Mesendoderm (in vitro differentiated cells): ENCODE measurements at places on chromosomes 2 and 18.

- DNase-seq = peak; percentile 82
These were observed 58.0 kb upstream of the ITSN2 start for GRCh38 chr2:24418166-24418841.

GRCh38 chr2:188050726-188051125 lies 240.9 kb upstream of the GULP1 start:
- no peak for DNase-seq

DNA sequence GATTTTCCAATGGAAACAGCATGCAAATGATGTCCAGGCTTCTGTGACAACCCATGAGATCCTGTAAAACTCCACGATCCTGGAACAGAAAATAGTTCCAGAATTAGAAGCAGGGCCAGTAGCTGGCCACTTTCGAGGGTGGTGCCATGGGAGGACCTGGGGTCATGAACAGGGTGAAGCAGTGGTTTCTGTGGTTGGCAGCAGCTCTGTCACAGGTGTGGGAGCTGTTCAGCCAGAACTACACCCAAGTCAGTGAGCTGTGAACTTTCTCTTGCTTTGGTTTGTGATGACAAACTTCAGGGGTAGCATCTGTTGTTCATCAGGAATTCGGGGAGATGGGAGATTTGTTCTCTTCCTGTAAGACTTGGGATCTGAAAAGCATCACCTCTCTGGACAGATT lies 314.4 kb upstream of the NT5C1B start:
- DNase-seq = no peak

DNA sequence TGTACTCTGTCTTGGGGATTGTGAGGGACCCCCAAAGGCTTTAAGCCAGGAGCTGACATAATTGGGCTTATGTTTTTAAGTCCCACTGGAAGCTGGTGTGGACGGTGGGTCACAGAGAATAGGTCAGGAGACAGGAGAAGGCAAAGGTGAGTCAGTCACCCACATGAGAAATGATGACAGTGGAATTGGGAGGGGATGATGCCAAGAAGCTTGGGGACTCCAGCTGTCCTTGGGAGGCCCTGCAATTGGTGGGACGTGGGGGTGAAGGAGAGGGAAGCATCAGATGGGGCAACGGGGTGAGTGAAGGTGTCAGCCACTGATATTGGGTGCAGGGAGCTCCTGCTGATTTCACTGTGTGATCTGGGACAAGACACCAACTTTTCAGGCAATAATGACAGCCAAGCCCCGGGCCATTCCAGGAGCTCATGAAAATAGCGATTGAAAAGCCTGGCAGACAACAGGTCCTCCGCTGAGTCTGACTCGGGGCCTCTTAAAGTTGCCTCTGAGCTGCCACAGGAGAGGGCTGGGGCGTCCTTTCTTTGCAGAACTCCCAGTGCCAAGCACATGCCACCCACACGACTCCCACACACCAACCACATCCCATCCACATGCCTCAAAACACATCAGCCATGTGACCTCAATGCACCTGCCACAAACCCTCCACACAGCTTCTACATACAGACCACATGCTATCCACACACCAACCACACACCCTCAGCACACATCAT lies 13.4 kb downstream of the TNS1 start:
- no peak for DNase-seq

- DNase-seq = no peak
These were observed 162.3 kb upstream of the TMEM200C start for GRCh38 chr18:6057604-6058003.

GRCh38 chr2:110875384-110875725 lies 143.0 kb downstream of the ACOXL start:
- DNase-seq = no peak

- no peak for DNase-seq
These were observed 93.9 kb upstream of the CD226 start for GRCh38 chr18:70041459-70042050.

DNA sequence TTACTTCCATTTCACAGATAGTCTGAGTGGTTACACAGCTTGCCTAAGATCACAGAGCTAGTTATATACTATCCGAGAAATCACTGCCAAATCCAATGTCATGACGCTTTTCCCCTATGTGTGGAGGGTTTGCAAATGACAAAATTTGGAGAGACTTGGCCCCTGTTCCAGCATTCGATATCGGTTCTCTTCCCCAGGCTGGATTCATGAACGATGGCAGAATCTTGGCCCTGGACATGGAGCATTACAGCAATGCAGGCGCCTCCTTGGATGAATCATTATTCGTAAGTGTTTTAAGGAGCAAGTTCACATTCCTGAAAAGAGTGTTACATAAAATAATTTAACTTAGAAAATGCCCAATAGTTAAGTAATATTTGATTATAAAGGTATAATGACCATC lies 55.1 kb downstream of the AOX1 start:
- DNase-seq = no peak

- DNase-seq = peak; percentile 54
These were observed 513.5 kb downstream of the TRIB2 start for GRCh38 chr2:13230221-13230620.

- DNase-seq = no peak
These were observed 105.5 kb downstream of the TDRD15 start for GRCh38 chr2:21229302-21229701.

DNA sequence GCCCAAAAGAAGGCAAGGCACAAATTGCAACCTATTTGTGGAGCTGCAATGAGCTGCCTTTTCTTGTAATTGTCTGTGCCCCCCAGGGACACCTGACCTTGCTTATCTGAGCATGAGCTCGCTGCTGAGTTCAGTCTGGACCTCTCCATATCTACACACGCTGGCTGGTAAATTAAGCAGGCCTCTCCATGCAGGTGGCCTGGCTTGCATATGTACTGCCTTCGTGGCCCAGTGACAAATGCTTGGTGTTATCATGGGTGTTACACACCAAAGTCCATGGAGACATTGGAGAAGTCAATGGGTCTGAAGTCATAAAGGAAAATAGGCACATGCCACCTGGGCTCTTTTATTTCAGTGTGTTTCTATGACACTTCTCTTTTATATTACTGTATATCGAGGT lies 121.2 kb downstream of the IRS1 start:
- peak; percentile 27 for DNase-seq

GRCh38 chr2:156300337-156300736 lies 32.2 kb downstream of the NR4A2 start:
- peak; percentile 10 for DNase-seq

DNA sequence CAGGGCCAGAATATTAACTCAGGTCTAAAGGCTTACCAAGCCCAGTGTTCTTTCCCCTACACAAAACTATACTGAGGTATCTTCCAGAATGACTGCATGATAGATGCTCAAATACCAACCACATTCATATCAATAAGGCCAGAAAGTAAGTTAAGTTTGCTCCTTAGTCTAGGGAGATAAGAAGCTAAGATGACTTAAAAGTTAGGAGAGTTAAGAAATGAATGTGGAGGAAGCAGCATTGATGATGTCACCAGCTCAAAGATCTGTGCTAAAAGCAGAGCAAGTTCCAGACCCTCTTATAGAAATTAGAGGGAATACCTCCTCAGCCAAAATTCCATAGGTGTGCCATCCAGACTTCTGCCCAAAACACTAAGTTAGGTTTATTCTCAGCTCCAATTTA lies 6.1 kb downstream of the PPP4R1 start:
- no peak for DNase-seq

DNA sequence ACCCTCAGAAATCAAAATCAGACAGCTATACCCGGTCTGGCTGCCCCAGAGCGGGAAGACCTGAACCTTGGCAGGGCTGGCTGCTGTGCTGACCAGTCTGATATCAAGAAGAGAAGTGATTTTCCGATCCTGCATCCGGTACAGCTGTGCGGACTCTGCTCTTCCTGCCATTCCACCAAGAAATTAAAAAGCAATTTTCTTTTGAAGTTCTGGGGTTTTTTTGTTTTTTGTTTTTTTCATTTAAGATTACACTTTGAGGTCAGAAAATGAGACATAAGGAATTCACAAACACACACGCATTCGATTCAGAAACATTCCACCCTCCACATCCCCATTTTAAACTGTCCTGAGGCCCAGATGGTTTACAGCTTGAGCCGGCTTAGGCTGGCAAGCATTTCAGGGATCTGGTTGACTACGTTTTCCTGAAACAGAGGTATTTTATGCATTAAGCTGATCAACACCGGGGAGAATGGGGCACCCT lies 156.5 kb downstream of the COL6A3 start:
- DNase-seq = no peak

- DNase-seq = no peak
These were observed 65.8 kb downstream of the ALPK2 start for GRCh38 chr18:58562999-58563667.

GRCh38 chr2:16246911-16247310 lies 306.6 kb downstream of the MYCN start:
- no peak for DNase-seq

- no peak for DNase-seq
These were observed 23.9 kb downstream of the HNRNPLL start for GRCh38 chr2:38578832-38579231.

DNA sequence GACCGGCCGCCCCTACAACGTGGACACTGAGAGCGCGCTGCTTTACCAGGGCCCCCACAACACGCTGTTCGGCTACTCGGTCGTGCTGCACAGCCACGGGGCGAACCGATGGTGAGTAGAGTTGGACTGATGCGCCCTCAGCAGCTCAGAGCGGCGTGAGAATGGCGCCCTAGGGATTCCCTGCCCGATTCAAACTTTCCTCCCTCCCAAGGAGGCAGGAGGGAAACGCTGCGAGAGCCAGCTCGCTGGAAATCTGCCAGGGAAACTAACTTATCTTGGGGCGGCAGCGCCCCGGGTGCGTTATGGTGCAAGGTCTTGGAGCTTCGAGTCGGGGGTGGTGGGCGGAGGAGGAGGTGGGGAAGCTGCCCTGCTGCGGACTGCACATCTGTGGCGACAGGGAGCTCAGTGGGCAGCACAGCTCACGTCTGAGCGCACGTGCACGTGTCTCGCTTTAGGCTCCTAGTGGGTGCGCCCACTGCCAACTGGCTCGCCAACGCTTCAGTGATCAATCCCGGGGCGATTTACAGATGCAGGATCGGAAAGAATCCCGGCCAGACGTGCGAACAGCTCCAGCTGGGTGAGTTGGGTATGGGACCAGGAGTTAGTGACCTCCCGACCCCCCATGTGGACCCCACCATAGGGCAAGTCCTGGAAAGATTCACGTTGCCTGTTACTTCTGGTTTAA lies 697 bp downstream of the ITGA4 start:
- peak; percentile 20 for DNase-seq

DNA sequence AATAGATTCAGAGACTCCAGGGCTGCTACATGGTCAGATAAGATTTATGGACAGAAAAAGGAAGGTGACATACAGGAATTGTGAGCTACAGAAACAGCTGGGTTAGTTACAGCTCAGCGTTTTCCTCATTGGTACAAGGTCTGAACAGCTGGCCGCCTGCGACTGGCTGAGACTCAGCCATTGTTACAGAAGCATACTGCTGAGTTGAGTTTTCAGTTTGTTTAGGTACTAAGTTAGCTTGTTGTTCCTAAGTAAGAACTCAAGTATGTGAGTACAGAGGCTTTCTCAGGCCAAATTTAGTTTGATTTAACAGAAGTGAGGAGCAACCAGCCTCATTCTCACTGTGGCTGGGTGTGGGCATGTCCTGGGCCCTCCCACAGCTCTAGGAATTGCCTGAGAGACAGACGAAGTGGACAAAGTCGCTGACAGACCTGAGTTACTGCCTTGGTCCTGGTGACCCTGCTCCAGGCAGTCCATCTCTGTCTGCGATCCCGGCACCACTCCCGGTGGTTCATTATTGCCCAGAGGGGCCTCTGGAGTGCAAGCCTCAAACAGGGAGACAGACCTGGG lies 27.8 kb upstream of the RHOB start:
- no peak for DNase-seq

- no peak for DNase-seq
These were observed 134.5 kb downstream of the CCBE1 start for GRCh38 chr18:59562751-59563150.

- peak; percentile 37 for DNase-seq
These were observed 96.0 kb upstream of the FHL2 start for GRCh38 chr2:105494683-105495425.

- DNase-seq = no peak
These were observed 103.6 kb downstream of the BABAM2 start for GRCh38 chr2:27993950-27994728.

- no peak for DNase-seq
These were observed 3.7 kb downstream of the ZFP36L2 start for GRCh38 chr2:43222475-43223309.

DNA sequence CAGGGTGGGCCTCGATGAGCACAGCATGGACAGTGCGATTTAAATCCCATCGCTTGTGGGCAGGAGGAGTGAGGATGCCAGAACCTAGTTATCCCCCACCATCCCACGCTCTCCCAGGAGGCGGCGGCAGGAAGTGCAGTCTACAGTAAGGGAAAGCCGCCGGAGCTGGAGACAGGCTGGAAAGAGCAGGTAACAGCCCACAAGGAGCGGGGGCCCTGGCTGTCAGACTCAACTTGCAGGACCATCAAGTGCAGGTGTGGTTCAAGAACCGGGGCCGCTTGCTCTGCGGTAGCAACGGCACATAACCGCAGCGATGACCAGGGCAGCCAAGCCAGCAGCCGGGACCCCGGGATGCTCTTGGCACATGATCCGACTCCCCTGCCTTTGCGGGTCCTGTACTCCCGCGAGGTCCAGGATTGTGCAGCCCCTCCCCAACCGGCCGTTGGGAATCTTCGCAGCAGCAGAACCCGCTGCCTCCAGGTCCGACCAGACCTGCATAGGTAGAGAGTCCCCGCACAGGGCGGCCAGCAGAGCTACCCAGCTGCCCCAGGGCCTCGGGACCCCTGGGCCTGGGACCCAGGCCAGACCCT lies 82.1 kb downstream of the BIN1 start:
- peak; percentile 93 for DNase-seq

DNA sequence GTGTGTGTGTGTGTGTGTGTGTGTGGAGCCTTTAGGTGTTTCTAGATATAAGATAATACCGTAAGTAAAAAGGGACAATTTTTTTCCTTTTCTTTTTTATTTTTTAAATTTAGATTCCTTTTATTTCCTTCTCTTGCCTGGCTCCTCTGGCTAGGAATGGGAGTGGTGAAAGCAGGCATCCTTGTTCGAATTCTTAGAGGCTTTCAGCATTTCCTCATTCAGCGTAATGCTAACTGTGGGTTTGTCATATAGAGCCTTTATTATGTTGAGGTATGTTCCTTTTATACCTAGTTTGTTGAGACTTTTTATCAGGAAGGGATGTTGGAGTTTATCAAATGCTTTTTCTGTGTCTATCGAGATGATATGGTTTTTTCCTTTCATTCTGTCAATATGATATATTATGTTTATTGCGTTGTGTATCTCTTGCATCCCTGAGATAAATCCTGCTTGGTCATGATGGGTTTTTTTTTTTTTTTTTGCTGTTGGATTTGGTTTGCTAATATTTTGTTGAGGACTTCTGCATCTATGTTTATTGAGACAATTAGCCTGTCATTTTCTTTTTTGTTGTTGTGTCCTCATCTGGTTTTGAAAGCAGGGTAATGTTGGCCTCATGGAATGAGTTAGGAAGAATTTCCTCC lies 120.2 kb downstream of the XRCC5 start:
- no peak for DNase-seq

- DNase-seq = peak; percentile 1
These were observed 815.5 kb downstream of the EPHA4 start for GRCh38 chr2:220756653-220757052.

DNA sequence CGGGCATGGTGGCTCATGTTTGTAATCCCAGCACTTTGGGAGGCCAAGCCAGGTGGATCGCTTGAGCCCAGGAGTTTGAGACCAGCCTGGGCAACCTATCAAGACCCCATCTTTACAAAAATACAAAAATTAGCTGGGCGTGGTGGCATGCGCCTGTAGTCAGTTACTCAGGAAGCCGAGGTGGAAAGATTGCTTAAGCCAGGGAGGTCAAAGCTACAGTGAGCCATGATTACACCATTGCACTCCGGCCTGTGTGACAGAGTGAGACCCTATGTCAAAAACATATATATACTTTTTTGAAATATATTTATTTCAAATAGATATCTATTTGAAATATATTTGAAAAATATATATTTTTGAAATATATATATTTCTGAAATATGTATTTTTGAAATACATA lies 10.9 kb downstream of the OSBPL1A start:
- DNase-seq = no peak
